ENCODE measurements at places on chromosomes 5 and 9. TPM values are rescaled to one million over a fixed set of nuclear protein-coding genes. Genes with fewer than 3 reads are reported as not detected.

DNA sequence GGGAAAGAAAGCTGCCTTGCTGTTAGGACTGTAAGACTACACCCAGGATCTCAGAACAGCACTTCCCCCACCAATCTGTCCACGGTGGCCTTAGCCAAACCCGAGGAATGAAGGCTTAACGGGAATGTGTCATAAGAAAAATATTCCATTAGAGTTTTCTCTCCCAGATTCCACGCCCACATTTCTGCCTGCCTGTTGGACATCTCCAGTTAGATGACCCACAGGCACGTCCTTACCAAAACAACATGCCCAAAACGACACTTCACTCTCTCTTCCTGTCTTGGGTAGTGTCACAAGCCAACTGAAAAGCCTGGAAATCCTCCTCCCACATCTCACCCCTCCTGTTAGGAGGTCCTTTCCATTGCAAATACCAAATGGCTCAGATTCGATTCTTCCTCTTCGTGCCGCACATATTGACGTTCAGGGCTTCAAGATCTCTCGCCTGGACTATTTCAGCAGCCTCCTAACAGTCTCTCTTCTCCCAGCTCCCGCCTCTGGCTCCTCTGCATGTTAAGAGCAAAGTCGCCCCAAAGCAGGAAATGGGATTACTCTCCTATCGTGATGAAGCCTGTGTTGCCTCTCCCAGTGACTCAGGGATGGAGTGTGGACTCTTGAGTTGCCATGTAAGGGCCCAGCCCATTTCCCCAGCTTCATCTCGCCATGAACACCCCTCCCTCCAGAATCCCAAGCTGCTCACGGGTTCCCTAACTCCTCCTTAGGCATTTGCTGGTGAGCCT is 159.3 kb downstream of the NR3C1 start:
- peak overlapping the region; percentile 99 for H3K27ac ChIP-seq
- DNase-seq, result peak; percentile 98
- H3K4me3 ChIP-seq, result peak overlapping the region; percentile 46
- peaks cover 51% of the 10 kb centered on the region for H3K4me1 ChIP-seq
- H3K36me3 ChIP-seq, result no peaks in the 10 kb centered on the region

Gene CATSPER3
- 0.39 TPM for total RNA-seq

DNA sequence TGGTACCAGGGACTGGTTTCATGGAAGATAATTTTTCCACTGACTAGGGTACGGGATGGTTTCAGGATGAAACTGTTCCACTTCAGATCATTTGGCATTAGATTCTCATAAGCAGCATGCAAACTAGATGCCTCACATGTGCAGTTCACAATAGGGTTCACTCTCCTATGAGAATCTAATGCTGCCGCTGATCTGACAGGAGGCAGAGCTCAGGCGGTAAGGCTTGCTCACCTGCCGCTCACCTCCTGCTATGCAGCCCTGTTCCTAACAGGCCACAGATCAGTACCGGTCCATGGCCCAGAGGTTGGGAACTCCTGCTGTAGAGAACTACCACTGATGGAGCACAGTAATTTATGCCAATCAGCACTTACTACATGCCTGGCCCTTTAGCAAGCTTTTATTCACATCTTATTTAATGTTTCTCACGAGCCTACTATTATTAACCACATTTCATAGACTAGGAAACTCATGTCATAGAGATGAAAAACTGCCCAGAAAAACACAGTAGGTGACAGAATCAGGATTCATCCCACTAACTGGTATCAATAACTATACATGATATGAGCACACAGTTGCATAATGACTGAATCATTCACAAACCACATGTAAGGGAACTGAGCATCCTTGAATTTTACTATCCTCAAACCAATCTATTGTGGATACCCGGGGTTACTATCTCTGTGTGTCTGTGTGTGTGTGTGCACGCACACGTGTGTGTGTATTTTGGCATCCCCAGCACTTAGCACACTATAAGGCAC is 46.5 kb downstream of the SVEP1 start:
- no peaks in the 10 kb centered on the region for H3K36me3 ChIP-seq
- no peak overlapping the region for H3K27ac ChIP-seq

Gene ENTREP1
- 2.0 TPM for total RNA-seq

Gene LCN1
- total RNA-seq, result not detected

Gene BNIP1
- 13.2 TPM for total RNA-seq

DNA sequence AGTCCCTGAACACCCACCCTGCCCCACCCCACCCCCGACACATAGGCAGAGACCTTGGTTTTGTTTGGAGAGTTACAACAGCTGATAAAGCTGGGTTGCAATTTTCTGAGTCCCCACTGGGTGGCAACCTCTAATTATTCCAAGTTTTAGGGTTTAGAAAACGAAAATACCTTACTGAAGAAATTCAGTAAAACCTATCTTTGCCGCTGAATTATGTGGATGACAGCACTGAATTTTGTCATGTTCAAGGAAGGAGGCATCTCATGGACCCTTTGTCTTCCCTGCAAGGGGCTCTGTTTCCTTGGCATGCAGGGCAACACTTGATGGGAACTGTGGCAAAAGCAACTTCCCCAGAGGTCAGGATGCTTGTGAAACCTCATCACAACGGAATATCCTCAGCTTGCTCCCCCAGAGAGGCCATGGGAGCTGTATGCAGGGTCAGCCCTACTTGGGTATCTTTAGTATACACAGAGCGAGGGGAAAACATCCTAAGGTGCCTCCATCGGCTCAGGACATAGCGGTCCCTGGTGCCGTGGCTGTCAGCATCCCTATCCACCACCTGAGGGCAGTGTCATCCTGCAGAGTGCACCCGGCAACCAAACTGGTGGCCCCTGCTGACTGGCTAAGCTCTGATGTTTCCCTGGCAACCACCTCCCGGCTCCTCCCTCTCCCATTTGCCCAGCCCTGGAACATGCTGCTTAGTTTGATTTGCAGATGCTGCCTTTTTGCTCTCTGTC is 123.1 kb downstream of the RXRA start:
- peaks cover 6% of the 10 kb centered on the region for H3K4me1 ChIP-seq
- H3K27ac ChIP-seq, result no peak overlapping the region
- no peaks in the 10 kb centered on the region for H3K36me3 ChIP-seq

Gene TCF7
- 2.6 TPM for total RNA-seq

GRCh38 chr5:135629666-135630065 is 50.9 kb upstream of the CXCL14 start:
- H3K4me3 ChIP-seq, result no peak overlapping the region
- H3K36me3 ChIP-seq, result no peaks in the 10 kb centered on the region
- H3K27me3 ChIP-seq, result no peaks in the 10 kb centered on the region

GRCh38 chr5:146082798-146083197 is 22.6 kb downstream of the PLAC8L1 start:
- no peaks in the 10 kb centered on the region for H3K36me3 ChIP-seq
- DNase-seq, result no peak
- no peaks in the 10 kb centered on the region for H3K27me3 ChIP-seq
- H3K27ac ChIP-seq, result no peak overlapping the region
- no peak overlapping the region for H3K4me3 ChIP-seq
- H3K4me1 ChIP-seq, result no peaks in the 10 kb centered on the region
